Uterus (tissue), 4 donors: ENCODE measurements at places on chromosomes 12 and 14. TPM values are rescaled to one million over a fixed set of nuclear protein-coding genes. Genes with fewer than 3 reads are reported as not detected.

The TSHR gene
- total RNA-seq: not detected

DNA sequence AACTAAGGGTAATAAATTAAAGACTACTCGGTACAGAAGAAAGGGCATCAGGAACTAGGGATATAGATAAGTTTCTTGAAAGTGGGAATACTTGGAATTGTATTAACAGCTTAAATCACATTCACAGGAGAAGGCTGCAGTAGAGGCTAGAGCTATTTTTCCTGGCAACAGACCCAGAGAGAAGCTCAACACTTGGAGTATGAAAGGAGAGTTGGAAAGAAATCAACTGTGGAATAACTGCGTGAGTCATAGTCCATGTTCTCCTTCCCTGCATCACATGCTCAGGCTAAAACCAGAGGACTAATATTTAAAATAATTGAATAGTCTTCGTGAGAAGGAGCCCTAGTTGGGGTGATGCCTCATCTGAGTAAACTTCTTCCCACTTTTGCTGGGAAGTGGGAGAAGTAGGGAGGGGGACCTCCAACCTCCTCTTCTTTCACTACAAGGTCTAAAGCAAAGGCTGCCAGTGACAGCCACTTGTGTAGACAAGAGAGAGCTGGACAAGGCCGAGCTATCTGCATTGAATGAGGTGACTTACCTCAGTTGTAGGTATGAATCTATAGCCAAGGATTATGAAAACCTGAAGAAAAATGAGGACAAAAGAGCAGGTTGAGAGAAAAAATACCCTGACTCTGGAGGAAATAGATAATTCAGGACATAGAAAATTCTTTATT lies 32.7 kb downstream of the DYRK2 start:
- peak; percentile 56 for DNase-seq

DNA sequence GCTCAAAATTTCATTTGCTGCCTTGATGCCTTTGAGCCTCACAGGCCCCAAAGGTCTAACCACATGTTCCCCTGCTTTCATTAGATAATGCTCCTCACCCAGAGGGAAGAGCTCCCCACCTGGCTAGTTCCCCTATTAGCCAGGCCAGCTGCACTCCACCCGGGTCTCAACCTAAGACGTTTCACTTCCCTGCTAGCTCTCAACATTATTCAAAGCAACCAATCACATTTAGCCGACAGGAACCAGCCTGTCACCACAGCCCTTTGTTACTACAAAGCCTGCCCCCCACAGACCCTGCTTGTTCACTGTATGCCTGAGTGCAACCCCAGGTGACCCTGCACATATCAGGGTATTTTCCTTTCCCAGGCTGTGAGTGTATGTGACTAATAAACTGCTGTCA lies 78.6 kb downstream of the SLC15A5 start:
- no peak for DNase-seq

DNA sequence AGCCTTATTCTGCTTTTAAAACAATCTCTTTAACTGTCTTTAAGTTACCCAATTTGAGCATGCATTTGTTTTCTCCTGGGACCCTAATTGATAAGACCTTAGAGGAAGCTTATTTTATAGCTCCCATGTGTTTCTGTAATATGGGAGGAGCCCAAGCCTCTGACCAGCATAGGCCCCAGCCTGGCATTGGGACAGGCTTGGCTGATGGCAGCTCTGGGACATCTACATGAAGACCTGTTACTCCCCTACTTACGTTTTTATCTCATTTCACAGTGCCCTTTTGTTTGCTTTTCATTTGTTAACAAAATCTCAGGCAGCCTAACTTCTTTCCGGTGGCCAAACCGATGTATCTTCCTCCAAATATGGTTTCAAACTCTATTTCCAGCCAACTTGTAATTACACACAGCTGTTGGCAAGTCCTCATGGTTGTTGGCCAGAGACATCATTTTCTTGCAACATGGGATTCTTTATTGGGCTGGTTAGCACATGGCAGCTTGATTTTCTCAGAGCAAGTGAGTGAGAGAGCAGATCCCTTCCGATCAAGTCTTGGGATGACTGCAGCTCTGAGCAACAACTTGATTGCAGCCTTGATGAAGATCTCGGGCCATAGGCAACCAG lies 1117.5 kb downstream of the AACS start:
- DNase-seq: no peak

DNA sequence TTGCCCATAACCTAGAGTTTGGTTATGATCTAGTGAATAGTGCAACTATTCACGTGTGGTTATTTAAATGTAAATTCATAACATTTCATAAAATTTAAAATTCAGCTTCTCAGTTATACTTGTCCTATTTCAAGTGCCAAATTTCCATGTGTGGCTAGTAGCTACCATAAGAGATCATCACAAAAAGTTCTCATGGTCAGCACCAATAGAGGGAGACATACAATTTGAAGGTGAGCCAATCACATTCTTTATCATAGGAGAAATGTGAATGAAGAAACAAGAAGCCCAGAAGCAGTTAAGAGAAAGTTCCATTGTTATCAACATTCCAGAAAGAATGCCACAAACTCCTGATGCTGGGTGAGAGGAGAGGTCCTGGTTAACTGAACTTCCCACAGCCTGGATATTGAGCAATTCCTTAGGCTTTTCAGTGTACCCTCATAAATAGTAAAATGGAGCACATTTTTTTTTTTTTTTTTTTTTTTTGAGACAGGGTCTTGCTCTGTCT lies 892.9 kb upstream of the USP15 start:
- DNase-seq: no peak

DNA sequence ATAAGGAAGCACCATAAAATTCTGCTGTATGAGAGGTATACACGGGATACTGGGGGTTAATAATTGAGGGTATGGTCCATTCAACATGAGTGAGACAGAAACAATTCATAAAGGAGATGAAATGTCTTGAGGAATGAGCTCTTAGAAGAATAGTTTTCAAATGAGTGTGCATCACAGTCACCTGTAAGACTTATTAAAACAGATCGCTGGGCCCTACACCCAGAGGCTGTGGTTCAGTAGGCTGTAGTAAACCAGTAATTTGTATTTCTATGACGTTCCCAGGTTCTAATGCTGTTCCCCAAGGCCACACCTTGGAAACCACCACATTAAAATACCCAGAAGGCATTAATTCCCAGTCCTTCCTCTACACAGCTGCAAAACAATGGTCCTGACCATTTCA lies 49.6 kb downstream of the CAND1 start:
- DNase-seq: no peak

GRCh38 chr14:22388669-22389595 lies 200.1 kb downstream of the DAD1 start:
- DNase-seq: no peak
